NCI-H1048 (cell line): ENCODE measurements at places on chromosomes 16 and 17.

DNA sequence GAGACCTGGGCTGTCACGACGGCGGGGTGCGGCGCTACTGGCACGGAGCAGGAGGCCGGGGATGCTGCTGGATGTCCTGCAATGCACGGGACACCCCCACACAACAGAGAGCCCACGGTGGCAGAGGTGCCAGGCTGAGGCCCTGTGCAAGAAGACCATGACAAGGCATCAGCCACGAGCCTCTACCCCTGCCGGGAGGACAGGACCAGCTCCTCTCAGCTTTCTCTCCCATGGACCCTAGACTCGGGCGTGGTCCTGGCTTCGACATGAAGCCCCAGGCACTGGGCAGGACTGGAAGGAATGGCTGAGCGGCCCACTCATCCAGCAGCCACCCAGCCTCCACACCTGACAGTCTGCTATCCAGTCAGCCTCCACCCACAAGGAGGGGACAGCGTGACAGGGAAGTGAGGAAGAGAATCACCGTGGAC, 25.6 kb downstream of the SLC7A5 start:
- no peak for DNase-seq

DNA sequence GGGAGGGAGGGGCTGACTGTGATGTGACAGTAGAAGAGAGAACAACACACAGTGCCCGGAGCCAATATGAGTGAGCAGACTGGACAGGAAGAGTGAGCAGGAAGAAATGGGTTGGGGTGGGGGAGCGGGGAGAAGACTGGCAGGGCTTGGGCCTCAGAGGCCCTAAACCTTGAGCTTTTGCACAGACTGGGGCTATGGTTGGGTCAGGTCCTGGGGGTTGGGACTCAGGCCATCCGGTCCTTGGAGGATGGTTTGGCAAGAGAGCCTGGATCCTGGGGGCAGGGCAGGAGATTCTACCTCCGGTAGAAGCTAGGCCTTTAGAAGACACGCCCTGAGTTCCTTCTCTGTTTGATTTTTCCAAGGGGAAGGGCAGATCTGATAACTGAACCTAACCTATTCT, 1.1 kb downstream of the CAMTA2 start:
- DNase-seq = no peak

- DNase-seq = no peak
These were observed 13.8 kb downstream of the HROB start for GRCh38 chr17:44155488-44155887.

- no peak for DNase-seq
These were observed 31.8 kb downstream of the TMEM204 start for GRCh38 chr16:1565083-1565805.

- DNase-seq = no peak
These were observed 72.9 kb downstream of the HS3ST3B1 start for GRCh38 chr17:14373614-14374259.

DNA sequence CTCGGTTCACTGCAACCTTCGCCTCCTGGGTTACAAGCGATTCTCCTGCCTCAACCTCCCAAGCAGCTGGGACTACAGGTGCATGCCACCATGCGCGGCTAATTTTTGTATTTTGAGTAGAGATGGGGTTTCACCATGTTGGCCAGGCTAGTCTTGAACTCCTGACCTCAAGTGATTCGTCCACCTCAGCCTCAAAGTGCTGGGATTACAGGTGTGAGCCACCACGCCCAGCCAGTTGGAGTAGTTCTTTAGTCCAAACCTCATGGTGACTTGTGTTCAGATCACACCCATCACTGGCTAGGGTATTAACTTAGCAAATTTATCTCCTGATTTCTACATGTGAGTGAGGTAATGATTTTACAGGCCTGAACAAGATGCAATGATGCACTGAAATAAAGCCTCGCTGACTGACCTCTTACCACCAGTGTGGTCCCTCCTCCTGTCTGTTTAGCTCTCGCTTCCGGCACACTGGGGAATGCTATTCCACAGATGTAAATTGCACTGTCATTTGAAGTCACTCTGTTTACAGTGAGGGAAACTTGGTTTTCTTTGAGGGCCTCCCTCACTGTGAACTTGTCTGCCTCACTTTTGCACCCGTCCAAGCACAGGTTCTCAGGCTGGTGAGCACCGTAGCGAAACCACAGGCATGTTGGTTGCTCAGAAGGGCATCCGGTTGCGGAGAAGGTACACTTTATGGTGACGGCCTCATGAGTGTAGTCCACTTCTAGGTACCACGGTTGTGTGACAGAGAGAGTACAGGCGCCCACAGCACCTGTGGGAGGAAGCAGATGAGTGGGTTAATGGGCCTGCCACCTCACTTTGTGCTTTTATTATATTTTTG, 5.5 kb downstream of the IGSF6 start:
- no peak for DNase-seq

DNA sequence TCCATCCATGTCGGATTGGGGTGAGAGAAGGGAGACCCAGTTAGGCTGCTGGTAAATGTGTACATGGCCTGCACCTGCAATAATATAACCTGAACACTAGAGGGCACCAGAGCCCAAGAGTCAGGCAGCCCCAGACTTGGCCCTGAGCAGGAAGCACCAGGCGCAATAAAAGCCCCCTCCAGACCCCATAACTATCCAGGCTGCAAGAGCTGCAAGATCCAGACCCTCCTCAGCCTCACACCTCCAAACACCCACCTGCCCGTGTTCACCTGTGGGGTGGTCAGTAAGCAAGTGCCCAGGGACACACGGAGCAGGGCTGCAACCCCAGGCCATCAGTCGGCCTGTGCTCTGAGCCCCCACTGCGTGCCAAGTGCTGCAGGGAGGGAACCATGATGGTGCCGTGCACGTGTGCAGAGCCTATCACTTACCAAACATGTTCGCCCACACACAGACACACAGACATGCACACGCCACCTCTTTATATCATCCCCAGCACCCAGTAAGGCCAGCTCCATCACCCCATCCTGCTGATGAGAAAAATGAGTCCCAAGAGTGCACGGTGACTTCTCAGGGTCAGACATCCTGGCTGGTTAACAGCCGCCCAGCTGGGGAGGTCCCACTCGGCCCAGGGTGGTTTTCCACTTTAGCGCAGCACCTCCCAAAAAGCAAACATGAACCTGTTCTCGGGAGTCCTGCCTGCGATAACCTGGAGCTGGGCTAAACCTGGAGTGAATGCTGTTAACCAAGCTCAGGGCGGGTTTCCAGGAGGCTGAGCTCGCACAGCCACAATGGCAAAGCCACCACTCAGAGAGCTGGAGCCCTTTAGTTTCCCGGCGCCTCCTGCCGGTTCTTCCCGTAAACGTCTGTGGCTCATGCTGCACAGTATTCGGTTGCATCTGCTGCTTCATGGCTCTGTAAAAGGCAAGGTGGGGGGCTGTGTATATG, 439.8 kb downstream of the SOX9 start:
- DNase-seq = no peak

GRCh38 chr17:12492450-12492849, 173.2 kb upstream of the MYOCD start:
- DNase-seq = no peak

DNA sequence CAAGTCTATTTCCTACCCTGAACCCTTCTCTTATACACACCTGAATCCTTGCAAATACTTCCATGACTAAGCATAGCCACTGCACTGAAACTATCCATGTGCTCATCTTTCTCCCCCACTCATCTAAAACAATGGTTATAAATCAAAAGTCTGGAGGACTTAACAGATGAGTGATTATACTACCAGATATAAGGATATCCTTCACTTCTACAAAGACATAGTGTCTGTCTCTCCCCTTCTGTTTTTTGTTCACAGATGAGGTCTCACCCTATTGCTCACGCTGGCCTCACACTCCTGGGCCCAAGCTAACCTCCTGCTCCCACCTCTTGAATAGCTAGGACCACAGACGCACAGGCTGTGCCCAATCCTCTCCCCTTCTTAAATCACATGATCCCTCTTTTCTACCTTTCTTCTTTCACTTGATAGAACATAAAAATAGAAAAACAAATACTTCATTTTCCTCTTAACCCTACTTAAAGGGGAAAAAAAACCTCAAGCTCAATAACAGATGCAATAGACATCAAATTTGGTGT, 19.2 kb downstream of the CEP112 start:
- DNase-seq = no peak

DNA sequence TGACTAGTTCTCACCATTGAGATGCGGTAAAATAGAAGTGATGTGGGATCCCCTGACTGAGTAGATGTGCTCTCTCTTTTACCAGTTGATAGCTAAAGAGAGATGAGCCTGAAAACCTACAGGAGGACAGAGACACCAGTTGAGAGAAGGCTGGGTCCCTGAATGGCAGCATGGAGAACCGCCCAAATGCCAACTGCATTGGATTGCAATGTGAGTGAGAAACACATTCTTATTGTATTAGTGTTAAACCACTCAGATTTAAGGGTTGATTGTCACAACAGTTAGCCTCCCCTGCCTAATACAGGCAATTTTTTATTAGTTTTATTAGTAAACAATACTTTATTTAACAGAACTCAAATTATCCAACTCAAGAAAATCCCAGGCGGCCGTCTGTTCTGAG, 61.2 kb downstream of the SPACA3 start:
- no peak for DNase-seq

GRCh38 chr16:27243725-27244362, 24.7 kb downstream of the NSMCE1 start:
- no peak for DNase-seq

DNA sequence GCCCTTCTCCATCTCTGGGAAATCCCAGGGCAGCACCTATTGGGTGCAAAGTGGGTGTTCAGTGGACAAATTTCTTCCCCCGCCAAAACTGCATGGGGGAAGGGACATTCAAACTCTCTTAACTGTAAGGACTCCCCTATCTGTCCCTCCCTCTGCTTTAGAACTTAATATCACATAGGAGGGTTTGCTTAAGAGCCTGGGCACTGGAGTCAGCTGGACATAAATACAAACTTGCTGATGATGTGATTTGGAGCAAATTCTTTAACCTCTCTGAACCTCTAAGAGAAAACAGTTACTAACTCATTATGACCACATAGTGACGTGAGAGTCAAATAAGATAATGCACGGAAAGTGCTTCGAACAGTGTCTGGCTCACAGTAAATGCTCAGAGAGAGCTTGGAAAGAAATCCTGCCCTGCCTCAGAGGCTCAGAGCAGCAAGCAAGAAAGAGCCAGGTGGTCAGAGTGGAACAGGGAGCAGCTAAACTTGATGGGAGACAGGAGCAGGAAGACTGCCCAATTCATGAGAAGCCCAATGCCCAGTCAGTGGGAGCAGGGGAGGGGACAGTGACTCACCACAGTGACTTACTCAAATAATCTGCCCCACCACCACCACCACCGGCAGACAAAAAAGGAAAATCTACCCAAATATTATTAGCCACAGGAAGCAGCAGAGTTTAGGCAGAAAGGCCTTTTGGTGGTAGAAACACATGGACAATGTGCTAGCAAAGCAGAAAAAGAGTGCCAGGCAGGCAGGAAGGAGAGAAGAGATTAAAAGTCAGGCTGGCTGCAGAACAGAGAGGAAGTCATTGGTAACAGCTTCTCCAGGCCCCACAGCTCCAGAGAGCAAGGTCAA, 23.9 kb upstream of the CCL1 start:
- no peak for DNase-seq

DNA sequence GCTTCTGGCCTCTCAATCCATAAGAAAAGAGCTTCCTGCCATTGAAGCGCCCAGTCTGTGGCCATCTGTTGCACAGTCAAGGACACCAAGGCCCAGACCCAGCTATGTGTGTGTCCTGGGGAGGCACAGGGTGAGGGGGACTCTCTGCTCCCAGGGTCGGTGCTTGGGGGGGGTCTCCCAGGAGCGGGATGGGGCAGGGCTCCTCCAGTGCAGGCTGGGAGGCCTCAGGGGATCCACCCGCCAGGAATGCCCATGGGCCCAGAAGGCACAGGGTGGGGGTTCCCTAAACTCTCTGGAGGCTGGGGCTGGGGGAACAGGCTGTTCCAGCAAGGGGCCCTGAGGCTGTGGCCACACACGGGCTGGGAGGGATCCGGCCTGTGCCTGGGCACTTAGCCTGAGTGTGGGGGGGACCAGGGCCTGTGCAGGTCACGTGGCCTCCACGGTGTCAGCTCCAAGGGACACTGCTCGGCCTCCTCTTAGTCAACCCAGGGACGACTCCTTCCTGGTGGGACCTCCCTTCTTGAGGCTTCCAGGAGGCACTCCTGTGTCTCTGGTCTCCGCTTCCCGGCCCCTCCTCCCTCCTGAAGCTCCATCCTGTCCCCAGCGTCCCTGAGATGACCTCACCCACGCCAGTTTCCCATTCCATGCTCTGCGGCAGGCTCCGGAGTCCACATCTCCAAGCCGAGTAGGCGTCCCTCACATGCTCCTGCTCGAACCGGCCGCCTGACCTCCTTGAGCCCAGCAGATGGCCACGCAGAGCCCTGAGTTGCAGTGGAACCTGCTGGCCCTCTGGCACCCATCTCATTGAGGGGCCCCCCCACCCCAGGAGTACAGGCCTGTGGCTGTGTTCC, 23.1 kb upstream of the BAHCC1 start:
- DNase-seq = no peak

GRCh38 chr17:76585033-76585648, 519 bp downstream of the ST6GALNAC2 start:
- peak; percentile 12 for DNase-seq

GRCh38 chr16:23699100-23699499, 13.9 kb downstream of the ERN2 start:
- no peak for DNase-seq

DNA sequence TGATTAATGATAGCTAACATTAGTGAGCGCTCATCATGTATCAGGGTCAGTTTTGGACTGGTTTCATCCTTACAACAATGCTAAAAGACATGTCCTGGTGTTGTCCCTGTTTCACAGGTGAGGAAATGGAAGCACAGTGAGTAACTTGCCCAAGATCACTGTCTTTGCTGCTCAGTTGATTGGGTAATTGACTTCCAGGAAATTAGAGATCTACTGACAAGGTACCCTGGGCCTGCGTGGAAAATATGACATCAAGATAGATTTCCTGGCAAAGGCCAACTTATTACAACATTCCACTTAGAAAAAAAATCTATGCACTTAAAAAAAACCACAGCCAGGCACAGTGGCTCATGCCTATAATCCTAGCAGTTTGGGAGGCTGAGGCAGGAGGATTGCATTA, 96.3 kb downstream of the CYLD start:
- no peak for DNase-seq

DNA sequence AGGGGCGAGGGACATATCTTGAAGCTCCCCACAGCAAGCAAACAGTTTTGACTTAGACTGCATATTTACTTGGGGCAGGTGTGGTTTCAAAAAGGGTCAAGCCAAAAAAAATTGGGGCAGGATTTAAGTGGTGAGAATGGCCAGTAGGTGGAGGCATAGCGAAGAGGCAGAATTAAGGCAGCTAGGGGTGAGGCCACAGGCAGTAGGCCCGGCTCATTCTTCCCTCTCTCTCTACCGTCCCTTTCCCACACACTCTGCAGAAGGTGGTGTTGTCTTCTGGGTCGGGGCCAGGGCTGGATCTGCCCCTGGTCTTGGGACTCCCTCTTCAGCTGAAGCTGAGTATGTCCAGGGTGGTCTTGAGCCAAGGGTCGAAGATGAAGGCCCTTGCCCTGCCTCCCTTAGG, 2.6 kb downstream of the SHBG start:
- DNase-seq = no peak

GRCh38 chr16:11198828-11199227, 57.2 kb downstream of the SOCS1 start:
- no peak for DNase-seq

- no peak for DNase-seq
These were observed 2.5 kb downstream of the TTLL6 start for GRCh38 chr17:48814504-48814903.

- DNase-seq = no peak
These were observed 43.4 kb upstream of the CA10 start for GRCh38 chr17:52201767-52202519.
